ENCODE measurements at places on chromosomes 2 and 18.

GRCh38 chr2:166784296-166784946 lies 103.9 kb upstream of the XIRP2 start:
- DNase-seq = no peak

DNA sequence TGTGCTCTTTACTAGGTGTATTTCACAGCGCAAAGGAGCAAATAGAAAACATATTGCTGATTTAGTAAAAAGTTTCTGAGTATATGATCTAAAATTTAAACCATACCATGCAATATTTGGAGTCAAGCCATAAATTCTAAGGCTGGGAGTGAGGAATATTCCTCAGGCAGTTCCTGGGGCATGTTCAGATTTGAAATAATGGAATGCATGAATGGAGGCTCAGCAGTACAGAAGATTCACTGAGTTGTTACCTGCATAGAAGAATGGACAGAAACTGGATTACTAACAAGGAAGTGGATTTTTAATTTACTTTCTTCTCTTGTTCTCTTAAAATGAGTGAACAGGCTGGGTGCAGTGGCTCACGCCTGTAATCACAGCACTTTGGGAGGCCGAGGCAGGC lies 441.0 kb upstream of the MAP2 start:
- DNase-seq = no peak

GRCh38 chr18:57859314-57859713 lies 56.2 kb upstream of the ATP8B1 start:
- no peak for DNase-seq

GRCh38 chr18:79903071-79903635 lies 48.3 kb downstream of the SLC66A2 start:
- DNase-seq = no peak

GRCh38 chr2:2896011-2896410 lies 481.6 kb downstream of the EIPR1 start:
- DNase-seq = no peak

GRCh38 chr2:85439986-85440385 lies 21.5 kb downstream of the SH2D6 start:
- no peak for DNase-seq

DNA sequence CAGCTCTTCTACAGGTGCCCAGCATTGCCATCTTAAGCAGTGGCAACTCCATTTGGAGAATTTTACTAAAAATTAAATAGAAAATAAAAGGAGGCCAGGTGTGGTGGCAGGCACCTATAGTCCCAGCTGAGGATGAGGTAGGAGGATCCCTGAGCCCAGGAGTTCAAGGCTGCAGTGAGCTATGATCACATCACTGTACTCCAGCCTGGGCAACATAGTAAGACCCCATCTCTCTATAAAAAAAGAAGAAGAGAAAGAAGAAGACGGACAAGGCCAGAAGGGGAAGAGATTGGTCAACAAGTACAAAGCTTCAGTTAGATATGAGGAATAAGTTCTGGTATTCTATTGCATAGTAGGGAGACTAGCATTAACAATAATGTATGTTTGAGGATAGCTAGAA lies 21.7 kb upstream of the HNRNPA3 start:
- DNase-seq = no peak

DNA sequence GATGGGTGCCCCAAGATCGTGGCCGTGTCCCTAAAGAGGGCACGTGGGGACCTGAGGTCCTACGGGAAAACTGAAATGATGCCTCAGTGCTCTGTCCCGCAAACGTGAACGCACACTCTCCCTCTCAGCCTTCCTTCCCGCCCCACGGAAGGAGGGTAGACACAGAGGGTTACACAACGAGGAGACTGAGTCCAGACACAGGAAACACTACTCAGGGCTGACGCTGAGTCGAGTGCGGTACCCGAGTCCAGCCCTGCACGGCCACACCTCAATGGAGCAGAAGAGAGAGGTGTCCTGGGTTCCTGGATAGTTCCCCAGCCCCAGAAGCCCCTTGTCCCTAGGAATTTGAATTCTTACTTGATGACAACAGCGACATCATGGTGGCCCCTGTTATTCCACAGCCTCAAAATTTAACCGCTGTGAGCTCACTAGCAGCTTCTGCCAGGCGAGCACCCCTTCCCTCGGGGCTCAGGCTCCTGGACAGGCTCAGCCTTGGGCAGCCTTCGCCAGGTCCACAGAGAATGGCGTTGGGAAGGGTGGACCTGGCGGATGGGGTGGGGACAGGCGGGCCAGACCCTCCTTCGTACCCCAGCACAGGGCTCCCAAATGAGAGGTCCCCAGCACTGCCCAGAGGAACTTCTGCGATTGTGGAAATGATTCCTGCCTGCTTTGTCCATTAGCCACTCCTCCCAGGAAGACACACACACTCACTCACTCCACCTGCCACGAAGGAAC lies 980 bp upstream of the RNPEPL1 start:
- no peak for DNase-seq

DNA sequence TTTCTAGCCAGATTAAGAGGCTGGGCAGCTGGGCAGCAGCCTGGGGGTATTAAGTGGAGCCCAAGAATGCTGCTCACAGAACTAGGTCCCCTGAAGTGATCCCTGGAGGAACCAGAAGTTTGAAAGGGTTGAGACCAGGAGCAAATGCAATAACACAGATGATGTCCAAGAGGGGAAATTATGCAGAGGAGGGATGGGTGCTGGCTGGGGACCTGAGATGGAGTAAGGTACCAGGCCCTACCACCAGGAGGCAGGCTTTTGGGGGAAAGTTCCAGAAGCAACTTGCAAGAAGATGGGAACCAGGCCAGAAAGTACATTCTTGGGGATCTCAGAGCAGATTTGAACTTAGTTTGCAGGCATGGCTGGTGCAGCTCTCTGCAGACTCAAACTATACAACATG lies 175.1 kb downstream of the NCK2 start:
- peak; percentile 24 for DNase-seq

DNA sequence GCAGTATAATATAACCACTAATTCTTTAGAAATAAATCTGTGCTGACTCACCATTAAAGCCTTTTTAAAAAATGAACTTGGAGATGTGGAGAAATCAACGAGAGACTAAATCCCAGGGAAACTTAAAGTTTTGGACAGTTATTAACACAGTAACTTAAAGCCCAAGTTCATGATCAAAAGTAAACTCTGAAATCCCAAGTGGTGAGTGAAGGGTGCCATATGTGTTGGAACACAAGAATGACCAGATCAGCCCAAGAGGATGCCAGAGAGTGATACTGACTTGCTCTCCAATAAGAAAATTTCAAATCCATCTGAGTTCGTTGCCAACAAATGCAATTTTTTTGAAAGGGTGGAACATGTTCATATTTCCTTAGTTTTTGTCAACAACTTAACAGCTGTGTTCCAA lies 838.1 kb upstream of the ACVR2A start:
- no peak for DNase-seq

DNA sequence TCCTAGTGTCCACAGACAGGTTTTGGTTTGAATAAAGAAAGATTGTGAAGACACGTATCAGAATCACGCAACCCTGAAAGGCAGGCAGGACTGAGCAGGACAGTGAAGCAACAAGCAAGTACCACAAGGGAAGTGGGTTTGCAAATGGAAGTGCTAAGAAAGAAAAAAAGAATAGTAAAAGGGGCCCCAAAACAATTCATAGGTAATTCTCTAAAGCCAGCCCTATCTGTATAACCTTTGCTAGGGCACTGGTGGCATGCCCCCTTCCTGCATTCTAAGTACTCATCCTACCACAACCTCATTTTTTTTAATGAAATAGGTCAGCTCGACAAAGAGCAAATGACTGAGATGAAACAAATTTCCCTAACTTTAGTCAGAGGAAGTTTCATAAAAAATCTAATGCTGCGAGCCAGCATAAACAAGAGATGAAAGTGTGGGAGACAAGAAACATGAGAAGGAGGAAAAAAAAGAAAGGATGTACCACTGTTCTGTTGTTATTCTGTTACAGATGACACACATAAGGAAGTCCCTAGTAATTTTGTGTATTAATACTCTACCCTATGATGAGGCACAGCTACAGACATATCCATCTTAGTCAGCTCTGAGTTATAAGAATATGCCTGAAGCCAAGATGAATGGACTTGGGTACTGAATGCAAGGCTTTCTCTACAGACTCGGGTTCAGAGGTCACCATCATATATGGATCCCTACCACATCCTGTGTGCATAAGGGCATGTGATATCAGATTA lies 32.2 kb downstream of the IKZF2 start:
- DNase-seq = peak; percentile 0

DNA sequence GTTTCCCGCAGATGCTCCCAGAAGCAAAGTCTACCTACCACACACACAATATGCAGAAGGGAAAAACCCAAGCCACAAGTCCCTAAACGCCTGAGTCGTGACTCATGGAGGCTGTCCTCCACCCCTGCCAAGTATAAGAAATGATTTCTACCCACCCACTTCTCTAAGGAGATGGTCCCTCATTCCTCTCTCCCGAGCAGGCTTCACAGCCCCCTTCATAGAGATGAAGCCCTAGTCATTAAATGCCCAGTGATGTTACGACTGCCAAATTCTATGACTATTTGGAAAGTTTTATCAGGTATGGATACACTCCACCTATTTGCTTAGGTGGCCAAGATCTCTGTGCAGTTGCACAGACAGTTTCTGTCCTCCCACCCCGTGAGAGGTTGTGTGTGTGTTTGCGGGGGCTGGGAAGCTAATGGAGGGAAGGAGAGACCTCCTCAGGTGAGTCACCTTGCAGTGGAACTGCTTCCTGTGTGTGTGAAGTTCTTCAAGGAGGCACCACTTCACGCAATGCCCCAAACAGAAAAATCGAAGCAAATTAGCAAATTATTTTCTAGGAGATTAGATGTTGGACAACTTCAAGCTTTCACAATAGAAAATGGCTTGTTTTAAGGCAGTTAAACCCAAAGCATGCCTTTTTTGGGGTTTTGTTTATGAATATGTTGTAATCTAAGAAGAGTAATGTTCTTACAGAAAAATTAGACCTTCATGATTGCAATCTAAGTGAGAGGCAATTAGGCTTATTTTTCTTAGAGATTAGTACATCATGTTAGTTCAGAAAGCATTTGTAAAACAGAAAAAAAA lies 175.2 kb downstream of the TGIF1 start:
- DNase-seq = peak; percentile 58

GRCh38 chr2:117536139-117536538 lies 278.4 kb upstream of the DDX18 start:
- DNase-seq = no peak

GRCh38 chr2:100407073-100407472 lies 10.4 kb downstream of the CHST10 start:
- DNase-seq = no peak

DNA sequence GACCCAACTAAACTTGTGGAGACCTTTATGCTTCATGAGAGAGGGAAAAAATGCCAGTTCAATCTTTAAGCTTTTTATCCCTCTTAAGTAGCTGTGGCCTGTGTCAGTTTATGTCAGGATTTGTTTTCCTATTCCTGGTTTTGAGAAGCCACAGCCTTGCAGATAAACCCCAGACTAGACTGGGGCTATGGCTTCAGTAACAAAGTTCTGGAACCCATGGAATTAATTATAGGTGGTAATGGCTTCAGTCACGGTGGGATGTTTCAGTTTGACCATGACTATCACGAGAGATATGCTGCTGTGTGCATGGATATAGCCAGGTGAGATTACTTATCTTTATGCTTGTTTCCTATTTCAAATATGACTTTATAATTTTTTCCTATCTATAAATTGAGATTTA lies 134.8 kb downstream of the RAPGEF4 start:
- no peak for DNase-seq

DNA sequence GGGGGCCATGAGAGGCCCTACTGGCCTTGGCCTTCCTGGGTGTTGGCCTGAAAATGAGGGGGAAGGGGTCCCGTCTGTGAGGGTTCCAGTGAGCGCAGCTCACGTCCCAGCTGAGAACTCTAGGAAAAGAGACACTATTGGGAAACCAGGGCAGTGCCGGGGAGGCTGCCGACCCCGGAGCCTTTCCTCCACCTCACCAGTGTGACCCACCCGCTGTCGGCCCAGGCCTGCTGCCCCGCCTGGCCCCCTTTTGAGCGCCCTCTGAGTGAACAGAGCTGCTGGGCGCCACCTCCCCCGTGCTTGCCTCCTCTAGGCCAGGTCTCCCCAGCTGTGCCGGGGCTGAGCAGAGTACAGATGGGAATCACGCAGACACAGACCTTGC lies 17.5 kb upstream of the ARHGEF4 start:
- DNase-seq = no peak

DNA sequence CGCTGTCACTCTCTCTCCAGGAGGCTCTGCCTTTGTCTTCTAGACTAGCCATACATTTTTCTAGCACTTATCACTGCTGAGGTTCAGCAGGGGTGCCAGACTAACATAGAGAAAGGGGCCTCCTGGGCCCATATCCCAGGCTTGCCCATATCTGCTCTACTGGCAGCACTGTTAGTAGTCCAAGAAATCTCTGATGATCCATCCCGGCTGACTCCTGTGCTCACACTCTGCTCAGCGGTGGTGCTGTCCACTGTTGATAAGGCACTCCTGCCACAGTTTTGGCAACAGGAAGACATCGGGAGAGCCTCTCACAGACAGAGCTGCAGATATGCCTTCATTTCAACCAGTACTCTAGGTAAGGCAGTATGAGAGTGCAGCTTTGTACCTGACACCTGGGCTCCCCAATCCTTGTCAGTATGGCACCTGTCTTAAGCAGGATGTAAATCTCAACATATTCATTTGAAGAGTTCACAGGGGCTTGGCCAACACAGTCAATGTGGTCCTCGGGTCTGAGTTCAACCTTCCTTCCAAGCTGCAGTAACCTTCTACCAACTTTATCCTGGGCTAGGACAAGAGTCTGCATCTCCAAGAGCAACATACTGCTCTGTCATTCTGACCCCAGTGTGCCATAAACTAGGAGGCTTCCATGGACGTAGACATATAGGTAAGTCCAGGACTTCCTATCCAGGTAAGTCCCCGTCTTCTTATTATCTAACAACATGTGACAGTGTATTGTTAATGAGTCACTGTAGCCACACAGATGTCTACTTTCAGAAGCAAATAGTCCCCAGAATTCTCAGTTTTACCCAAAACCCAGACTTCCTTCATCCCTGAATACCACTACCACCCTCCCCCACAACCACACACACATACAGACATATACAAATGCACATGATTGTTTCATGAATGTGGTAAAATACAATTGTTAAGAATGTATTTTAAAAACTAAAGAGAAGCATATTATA lies 16.2 kb downstream of the KLF7 start:
- DNase-seq = no peak

DNA sequence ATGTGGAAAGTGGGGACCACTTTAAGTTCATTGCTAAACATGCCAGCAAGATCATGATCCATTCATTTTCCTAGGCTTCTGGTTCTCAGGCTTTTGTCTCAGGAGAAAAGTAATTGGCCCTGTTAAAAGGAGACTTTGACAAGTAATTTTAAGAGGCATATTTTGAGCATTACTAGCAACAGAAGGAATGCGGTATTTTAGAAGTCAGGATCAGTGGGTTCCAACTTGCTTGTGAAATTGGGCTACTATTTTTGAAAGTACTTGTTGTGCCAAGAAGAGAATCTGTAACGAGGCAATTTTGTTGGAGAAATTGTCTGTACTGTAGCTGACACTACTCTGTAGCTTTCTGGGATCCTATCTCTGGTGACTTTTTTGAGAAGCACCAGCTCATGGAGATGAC lies 59.4 kb downstream of the CERS6 start:
- DNase-seq = no peak

GRCh38 chr2:173199294-173199693 lies 123.6 kb downstream of the MAP3K20 start:
- no peak for DNase-seq
